Kidney (tissue), 22 donors: ENCODE measurements at places on chromosomes 3 and 15. TPM values are rescaled to one million over a fixed set of nuclear protein-coding genes. Genes with fewer than 3 reads are reported as not detected.

The ZNF80 gene
- 0.28 TPM for total RNA-seq

The SLC28A1 gene
- total RNA-seq = 12.8 TPM

The ACTRT3 gene
- total RNA-seq = 2.9 TPM

The FHIT gene
- total RNA-seq = 20.2 TPM

- H3K4me3 ChIP-seq = no peak overlapping the region
- no peaks in the 10 kb centered on the region for H3K4me1 ChIP-seq
- no peak overlapping the region for H3K27ac ChIP-seq
- DNase-seq = no peak
- no peaks in the 10 kb centered on the region for H3K27me3 ChIP-seq
Observed at GRCh38 chr15:41860049-41860828, 21.6 kb downstream of the PLA2G4B start.

GRCh38 chr3:135528413-135529015 lies 437.0 kb upstream of the PPP2R3A start:
- no peaks in the 10 kb centered on the region for H3K4me1 ChIP-seq
- no peaks in the 10 kb centered on the region for H3K36me3 ChIP-seq
- DNase-seq = no peak
- no peak overlapping the region for H3K4me3 ChIP-seq
- H3K27me3 ChIP-seq = no peaks in the 10 kb centered on the region

- peaks cover 9% of the 10 kb centered on the region for H3K36me3 ChIP-seq
- H3K27me3 ChIP-seq = no peaks in the 10 kb centered on the region
- DNase-seq = no peak
- no peak overlapping the region for H3K4me3 ChIP-seq
- H3K4me1 ChIP-seq = no peaks in the 10 kb centered on the region
- no peak overlapping the region for H3K27ac ChIP-seq
Observed at GRCh38 chr15:101641894-101642293, 10.3 kb downstream of the TM2D3 start.

DNA sequence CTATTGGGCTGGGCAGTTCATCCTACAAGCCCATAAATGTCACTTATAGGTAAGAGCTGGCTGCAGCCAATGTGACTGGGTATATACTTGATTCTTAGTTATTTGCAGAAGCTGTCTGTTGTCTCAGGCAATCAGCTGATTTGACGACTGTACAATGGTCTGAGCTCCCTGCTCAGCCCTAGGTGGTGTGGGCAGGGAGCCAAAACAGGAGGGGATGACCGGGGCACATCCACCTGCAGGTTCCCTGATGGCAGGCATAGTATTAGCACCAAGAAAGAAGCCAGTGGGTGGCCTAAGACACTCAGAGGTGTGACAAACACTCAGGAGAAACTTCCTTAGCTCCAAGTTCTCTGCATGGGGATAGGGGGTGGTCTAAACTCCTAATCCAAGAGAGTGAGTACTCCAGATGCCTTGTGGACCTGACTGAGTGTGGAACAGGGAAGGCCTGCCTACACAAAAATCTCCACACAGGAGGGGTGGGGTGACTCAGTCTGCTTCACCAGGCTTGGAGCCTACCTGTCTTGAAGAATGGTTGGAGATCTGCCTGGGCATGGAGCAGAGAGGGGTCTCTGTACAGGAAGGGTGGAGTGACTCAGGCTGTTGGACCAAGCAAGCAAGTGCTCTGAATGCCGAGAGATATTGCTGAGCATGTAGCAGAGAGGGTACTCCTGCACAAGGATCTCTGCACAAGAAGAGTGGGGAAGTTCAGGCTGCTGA lies 690.4 kb upstream of the NAALADL2 start:
- H3K27ac ChIP-seq = no peak overlapping the region
- H3K4me3 ChIP-seq = no peak overlapping the region
- H3K36me3 ChIP-seq = no peaks in the 10 kb centered on the region
- no peaks in the 10 kb centered on the region for H3K4me1 ChIP-seq
- no peaks in the 10 kb centered on the region for H3K27me3 ChIP-seq
- DNase-seq = no peak

DNA sequence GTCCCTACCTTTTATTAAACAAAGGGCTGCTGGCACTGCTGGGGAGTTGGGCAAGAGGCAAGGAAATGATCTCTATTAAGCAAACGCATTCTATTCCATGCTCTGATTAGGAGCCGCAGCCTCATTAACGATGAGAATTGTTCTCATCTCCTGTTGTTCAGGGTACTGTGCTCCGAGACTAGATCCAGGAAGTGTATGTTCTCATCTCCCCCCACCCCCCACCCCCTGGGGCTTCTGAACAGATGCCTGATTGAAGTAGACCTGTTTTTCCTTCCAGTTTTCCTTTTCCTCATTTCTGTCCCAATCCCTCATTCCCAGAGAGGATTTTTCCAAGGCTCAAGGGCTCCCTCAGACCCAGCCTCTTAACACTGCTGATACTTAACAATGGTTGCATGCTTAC lies 81.6 kb upstream of the FEZF2 start:
- H3K36me3 ChIP-seq = no peaks in the 10 kb centered on the region
- no peaks in the 10 kb centered on the region for H3K27me3 ChIP-seq
- no peak for DNase-seq
- no peak overlapping the region for H3K4me3 ChIP-seq
- no peak overlapping the region for H3K27ac ChIP-seq
- no peaks in the 10 kb centered on the region for H3K4me1 ChIP-seq

DNA sequence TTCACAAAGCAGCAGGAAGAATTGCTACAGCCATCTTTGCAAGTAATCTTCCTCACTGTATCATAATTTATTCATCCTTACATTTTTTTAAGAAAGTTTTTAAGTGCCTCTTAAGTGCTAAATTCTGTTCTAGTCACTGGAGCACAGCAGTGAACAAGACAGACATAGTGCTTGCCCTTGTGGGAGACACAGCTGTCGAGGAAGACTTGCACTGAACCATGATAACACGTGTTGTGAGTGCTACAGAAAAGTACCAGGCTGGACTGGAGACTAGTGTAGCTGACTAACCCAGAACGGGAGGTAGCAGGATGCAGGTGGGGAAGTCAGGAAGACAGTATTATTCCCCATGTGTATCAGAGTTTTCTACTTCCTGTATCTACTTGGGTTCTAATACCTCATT lies 300.6 kb downstream of the TBL1XR1 start:
- no peak for DNase-seq
- no peaks in the 10 kb centered on the region for H3K4me1 ChIP-seq
- H3K27ac ChIP-seq = no peak overlapping the region
- no peaks in the 10 kb centered on the region for H3K27me3 ChIP-seq

DNA sequence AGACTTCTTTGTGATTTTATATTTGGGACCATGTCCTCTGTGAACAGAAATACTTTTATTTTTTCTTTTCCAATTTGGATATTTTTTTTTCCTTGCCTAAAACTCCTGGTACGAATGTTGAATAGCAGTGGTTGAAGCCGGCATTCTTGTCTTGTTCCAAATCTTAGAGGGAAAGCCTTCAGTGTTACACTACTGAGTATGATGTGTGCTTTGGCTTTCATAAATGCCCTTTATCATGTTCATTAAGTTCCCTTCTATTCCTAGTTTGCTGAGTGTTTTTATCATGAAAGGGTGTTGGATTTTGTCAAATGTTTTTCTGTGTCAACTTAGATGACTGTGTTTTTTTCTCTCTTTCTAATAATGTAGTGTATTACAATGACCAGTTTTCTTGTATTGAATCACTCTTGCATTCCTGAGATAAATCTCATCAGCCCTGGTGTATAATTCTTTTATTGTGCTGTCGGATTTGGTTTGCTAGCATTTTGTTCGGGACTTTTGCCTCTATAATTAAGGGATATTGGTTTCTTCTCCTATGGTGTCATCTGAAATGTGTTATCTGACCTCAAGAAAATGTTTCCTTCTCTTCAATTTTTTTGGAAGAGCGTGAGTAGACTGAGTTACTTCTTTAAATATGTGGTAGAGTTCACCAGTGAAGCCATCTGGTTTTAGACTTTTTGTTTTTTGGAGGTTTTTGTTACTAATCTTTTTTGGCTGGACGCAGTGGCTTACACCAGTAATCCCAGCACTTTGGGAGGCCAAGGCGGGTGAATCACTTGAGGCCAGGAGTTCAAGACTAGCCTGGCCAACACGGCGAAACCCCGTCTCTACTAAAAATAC lies 33.3 kb downstream of the MAP1A start:
- no peak overlapping the region for H3K27ac ChIP-seq
- H3K27me3 ChIP-seq = no peaks in the 10 kb centered on the region
- H3K36me3 ChIP-seq = no peaks in the 10 kb centered on the region
- no peak overlapping the region for H3K4me3 ChIP-seq
- DNase-seq = no peak
- H3K4me1 ChIP-seq = no peaks in the 10 kb centered on the region

- no peak overlapping the region for H3K27ac ChIP-seq
- no peak overlapping the region for H3K4me3 ChIP-seq
- no peaks in the 10 kb centered on the region for H3K4me1 ChIP-seq
- DNase-seq = peak; percentile 45
Observed at GRCh38 chr3:126461450-126462070, 14.1 kb downstream of the ZXDC start.

DNA sequence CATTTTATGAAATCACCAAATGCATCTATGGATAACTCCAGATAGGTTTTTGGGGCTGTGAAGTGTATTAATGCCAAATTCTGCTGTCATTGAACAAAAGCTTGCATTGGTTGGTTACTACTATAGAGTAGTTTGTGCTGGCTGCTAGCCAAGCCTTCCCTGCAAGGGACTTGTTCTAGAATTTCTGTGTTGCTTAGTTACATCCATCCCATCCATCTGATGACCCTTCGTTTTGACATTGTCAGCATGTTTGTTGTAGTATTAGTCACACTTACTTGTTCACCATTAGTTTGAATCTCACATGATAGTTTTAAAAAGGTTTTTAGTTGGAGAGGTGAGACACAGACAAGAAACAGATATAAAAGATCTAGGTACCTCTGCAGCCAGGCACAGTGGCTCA lies 7.0 kb upstream of the NIPA2 start:
- no peak for DNase-seq
- H3K4me1 ChIP-seq = no peaks in the 10 kb centered on the region
- no peaks in the 10 kb centered on the region for H3K36me3 ChIP-seq
- H3K4me3 ChIP-seq = no peak overlapping the region

DNA sequence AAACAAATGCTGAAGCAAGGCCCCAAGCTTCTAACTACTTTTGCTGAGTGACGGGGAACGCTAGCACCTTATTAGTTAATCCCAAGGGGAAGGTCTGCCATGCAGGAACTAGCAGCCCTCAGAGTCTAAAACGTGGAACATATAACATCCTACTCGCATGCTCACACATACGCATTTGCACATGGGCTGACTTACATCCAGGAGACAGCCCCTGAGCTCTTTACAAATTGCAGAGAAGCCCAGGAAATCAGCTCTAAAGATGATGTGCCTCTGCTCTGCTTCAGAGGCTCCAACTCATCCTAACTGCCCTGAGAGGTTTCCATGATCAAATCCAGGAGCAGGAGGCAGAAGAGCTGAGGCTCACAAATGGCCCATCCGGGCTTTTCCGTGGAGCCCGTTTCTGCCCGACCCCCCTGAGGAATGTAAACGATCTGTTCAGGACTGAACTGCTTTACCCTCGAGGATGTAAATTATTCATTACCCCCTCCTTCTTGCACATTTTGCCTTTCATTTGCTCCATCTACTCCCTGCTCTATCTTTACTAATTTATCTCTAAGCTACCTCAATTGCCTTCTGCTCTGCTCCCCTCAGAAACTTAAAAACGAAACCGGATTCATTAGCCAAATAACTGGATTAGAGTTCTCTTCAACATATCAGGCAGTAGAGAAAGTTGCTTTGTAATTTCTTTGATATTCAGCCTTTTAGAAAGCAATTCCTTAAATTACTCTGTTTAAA lies 141.9 kb upstream of the CCDC54 start:
- H3K27me3 ChIP-seq = no peaks in the 10 kb centered on the region
- H3K4me1 ChIP-seq = no peaks in the 10 kb centered on the region
- peak overlapping the region; percentile 15 for H3K27ac ChIP-seq
- no peak for DNase-seq

- H3K4me3 ChIP-seq = no peak overlapping the region
- H3K27me3 ChIP-seq = no peaks in the 10 kb centered on the region
- H3K27ac ChIP-seq = no peak overlapping the region
- no peak for DNase-seq
- no peaks in the 10 kb centered on the region for H3K4me1 ChIP-seq
- no peaks in the 10 kb centered on the region for H3K36me3 ChIP-seq
Observed at GRCh38 chr15:46077220-46077619, 442.4 kb downstream of the SQOR start.

DNA sequence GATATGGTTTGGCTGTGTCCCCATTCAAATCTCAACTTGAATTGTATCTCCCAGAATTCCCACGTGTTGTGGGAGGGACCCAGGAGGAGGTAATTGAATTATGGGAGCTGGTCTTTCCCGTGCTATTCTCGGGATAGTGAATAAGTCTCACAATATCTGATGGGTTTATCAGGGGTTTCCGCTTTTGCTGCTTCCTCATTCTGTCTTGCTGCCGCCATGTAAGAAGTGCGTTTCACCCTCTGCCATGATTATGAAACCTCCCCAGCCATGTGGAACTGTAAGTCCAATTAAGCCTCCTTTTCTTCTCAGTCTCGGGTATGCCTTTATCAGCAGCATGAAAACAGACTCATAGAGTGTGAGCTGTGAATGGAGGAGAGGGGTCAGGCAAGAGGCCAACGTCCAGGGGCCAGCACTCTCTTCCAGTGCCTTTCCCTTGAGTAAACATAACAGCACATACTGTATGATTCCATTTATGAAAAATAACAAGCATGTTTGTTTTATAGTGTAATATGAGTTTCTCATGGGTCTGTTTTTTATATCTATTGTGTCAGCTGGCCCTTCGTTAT lies 16.3 kb upstream of the LCTL start:
- no peak overlapping the region for H3K4me3 ChIP-seq
- no peaks in the 10 kb centered on the region for H3K27me3 ChIP-seq
- no peaks in the 10 kb centered on the region for H3K4me1 ChIP-seq
- H3K36me3 ChIP-seq = no peaks in the 10 kb centered on the region
- DNase-seq = no peak

GRCh38 chr3:44318891-44319311 lies 19.7 kb upstream of the TCAIM start:
- no peak overlapping the region for H3K4me3 ChIP-seq
- no peak overlapping the region for H3K27ac ChIP-seq
- H3K4me1 ChIP-seq = no peaks in the 10 kb centered on the region
- DNase-seq = no peak

GRCh38 chr3:52372822-52373504 lies 56.8 kb downstream of the DNAH1 start:
- H3K4me3 ChIP-seq = no peak overlapping the region
- no peaks in the 10 kb centered on the region for H3K4me1 ChIP-seq
- no peaks in the 10 kb centered on the region for H3K36me3 ChIP-seq
- H3K27me3 ChIP-seq = no peaks in the 10 kb centered on the region
- H3K27ac ChIP-seq = no peak overlapping the region
- no peak for DNase-seq

DNA sequence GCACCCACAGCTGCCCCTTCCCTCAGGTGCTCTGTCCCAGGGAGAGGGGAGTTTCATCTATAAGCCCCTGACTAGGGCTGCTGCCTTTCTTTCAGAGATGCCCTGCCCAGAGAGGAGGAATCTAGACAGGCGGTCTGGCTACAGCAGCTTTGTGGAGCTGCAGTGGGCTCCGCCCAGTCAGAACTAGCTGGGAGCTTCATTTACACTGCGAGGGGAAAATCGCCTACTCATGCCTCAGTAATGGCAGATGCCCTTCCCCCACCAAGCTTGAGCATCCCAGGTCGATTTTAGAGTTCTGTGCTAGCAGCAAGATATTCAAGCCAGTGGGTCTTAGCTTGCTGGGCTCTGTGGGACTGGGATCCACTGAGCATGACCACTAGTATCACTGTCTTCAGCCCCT lies 181.2 kb upstream of the RARB start:
- H3K4me3 ChIP-seq = no peak overlapping the region
- DNase-seq = no peak
- H3K4me1 ChIP-seq = no peaks in the 10 kb centered on the region
- H3K27ac ChIP-seq = no peak overlapping the region
- H3K27me3 ChIP-seq = no peaks in the 10 kb centered on the region
